Non-pigmented ciliary epithelial cell (primary cell): ENCODE measurements at places on chromosomes 6 and 20.

- DNase-seq: no peak
Observed at GRCh38 chr6:168803874-168804273, 362.9 kb downstream of the SMOC2 start.

DNA sequence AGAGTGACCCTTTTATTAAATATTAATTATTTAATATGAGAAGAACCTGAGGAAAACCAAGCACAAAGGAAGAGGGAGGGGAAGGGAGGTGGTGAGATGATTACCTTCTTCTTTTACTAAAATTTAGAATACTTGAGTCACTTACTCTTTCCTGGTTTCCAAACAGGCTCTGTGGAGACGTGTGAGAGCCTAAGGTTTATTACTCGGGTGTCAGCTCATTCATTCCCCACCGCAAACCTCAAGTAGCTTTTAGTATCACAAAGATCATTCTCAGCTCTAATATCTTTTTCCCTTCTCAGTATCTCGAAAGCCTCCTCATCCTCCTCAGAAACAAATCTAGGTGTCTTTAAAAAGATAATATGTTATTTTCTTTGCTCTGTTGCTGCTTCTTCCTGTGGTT, 497.2 kb upstream of the JARID2 start:
- DNase-seq: no peak

DNA sequence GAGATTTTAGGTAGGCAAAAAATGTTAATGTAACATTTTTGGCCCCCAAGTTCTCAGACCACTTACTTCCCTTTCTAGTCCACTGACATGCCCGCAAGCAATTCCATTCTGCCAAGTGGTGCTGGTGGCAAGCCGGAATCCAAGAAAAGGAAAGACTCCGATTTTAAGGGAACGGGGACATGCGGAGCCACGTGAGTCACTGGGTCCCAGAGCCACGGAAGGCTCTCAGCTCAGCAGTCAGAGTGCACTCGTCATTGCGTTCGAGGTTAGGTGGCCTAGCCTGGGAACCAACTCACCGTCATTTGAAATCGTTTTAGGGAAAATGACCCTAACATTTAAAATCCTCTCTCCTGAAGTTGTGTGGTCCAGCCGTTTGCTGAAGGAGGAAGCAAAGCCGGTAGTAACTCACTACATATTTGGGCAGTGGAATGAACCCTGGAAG, 711 bp upstream of the SIRT5 start:
- peak; percentile 11 for DNase-seq

DNA sequence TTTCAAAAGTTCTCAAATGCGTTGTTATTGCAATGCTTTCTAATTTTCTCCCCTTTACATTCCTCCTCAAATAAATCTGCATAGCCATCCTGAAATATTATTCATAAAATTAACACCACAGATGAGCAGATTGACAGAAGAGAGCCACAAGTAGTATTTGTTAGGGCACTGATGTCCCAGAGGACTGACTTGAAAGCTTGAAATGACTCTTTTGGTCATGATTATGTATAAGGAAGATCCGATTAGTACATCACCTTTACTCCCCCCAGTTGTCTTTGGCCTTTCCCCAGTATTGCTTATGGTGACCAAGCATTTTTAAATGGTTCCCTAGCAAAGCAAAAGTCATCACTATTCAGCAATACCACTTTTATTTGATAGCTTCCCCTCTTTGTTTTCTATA, 187.6 kb downstream of the ADAT2 start:
- no peak for DNase-seq

DNA sequence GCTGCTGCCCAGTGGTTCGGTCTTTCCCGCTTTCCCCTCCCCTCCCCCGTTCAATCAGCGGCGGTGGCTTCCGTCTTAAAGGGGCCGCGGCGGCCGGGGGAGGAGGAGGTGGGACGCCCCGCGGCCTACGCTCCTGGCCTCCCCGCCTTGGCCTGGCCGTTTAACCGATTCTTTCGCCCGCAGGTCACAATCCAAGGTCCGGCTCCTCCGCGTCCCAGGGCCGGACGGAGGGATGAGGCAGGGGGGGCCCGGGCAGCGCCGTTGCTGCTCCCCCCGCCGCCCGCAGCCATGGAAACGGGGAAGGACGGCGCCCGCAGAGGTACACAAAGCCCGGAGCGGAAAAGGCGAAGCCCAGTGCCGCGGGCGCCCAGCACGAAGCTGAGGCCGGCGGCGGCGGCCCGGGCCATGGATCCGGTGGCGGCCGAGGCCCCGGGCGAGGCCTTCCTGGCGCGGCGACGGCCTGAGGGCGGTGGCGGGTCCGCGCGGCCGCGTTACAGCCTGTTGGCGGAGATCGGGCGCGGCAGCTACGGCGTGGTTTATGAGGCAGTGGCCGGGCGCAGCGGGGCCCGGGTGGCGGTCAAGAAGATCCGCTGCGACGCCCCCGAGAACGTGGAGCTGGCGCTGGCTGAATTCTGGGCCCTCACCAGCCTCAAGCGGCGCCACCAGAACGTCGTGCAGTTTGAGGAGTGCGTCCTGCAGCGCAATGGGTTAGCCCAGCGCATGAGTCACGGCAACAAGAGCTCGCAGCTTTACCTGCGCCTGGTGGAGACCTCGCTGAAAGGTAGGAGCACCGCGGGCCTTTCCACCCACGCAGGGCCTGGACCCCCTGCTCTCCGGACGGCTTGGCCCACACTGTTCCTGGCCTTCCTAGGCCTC, 1.2 kb downstream of the STK35 start:
- no peak for DNase-seq

- DNase-seq: no peak
Observed at GRCh38 chr6:162251257-162251656, 476.3 kb downstream of the PRKN start.

DNA sequence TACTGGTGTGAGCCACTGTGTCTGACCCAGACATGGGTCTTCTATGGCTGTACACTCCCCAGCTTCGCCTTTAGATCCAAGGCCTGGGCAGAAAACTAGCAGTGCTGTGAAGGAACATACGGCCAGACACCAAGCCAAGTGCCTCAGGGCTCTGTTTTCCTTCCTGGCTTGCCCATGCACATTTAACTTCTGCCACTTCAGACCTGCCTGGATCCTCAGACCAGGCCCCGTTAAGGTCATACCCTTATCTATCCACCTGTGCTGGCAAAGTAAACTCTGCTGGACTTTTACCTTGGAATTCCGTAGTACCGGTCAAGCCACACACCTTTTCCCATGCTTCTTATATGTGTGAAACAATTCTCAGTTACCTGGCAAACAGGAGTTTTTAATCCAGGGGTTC, 644.8 kb downstream of the PTPRT start:
- no peak for DNase-seq
